ENCODE measurements at places on chromosomes 16 and 17.

DNA sequence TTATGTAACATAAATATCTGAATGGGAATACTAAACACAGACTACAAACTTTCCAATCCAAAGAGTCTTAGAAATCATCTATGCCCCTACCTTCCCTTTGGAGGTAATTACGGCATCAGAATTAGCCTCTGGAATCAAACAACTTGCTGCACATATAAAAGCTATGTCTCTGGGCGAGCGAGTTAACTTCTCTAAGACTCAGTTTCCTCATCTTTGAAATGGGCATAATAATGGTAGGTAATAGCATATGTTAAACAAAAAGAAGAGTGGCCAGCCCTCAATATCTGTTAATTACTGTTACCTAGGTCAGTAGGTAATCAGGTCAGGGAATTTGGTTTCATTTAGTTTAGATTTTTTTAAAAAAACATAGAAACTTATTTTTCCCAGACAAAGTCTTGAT is 153.5 kb downstream of the TOX3 start:
- no peak for DNase-seq

GRCh38 chr17:32569171-32570080 is 82.6 kb downstream of the CDK5R1 start:
- DNase-seq = peak; percentile 55

DNA sequence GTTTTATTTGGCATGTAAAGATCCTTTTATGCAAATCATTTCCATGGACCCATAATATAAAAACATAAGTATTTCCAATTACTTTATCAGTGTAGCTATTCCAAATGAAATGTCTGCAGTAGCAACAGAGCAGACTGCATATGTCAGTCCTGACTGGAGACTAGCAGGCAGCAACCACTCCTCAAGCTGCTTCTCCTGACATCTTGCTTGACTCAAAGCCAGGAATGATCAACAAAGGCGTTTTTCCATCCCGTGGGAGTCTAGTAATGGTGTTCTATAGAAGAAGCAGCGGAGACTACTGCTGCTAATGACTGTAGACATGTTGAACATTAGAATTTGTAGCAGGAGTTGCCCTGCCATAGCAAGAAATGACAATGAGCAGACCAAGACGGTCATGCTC is 73.2 kb upstream of the AKTIP start:
- DNase-seq = no peak

DNA sequence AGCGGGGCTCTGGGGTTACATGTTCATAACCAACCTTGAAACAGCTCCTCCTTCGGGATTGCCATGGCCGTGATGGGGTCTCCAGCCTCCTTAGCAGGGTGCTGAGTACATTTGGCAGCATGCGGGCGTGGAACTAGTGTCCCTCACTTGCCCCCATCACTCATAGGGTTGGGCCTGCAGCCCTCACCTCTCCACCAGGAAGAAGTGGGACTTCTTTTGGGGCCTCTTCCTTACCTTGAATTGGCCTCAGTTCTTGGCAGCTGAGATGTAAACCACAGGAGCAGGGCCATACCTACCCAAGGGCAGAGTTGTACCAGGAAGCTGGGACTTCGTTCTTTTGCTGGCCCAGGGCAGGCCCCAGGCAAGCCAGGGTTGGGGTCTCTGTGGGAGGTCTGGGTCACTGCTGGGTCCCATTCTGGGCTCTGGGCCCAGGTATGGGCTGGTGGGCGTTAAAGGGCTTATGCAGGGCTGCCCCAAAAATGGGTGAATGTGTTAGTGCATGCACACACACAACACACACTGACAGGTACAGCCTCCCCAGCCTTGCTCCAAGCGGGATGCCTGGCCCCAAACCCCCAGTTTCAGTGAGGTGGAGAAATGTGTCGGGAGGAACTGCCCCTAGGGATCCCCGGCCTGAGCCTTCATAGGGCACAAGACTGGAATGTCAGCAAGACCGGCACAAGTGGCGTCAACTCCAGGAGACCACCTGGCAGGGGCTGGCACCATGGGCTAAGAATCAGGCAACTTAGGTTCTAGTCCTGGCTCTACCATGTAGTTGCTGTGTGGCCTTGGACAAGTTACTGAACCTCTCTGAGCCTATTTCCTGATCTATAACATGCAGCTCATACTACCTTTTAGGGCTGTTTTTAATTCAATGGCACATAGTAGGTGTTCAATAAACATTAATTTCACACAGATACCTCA is 3.9 kb upstream of the KRT15 start:
- no peak for DNase-seq

All from cardiac fibroblast (primary cell).